G401 (cell line): ENCODE measurements at places on chromosomes 6 and 20. TPM values are rescaled to one million over a fixed set of nuclear protein-coding genes. Genes with fewer than 3 reads are reported as not detected.

Gene UNC5CL
- total RNA-seq: 0.71 TPM in 1 of 2 replicates, not detected in the other

Gene CCM2L
- total RNA-seq: 40.7 and 52.6 TPM in 2 replicates

Gene VWA7
- 0.78 and 1.7 TPM in 2 replicates for total RNA-seq

Gene GMNN
- total RNA-seq: 61.0 and 102 TPM in 2 replicates

- DNase-seq: no peak
These were observed 491.4 kb downstream of the LMBRD1 start for GRCh38 chr6:69305456-69305855.

DNA sequence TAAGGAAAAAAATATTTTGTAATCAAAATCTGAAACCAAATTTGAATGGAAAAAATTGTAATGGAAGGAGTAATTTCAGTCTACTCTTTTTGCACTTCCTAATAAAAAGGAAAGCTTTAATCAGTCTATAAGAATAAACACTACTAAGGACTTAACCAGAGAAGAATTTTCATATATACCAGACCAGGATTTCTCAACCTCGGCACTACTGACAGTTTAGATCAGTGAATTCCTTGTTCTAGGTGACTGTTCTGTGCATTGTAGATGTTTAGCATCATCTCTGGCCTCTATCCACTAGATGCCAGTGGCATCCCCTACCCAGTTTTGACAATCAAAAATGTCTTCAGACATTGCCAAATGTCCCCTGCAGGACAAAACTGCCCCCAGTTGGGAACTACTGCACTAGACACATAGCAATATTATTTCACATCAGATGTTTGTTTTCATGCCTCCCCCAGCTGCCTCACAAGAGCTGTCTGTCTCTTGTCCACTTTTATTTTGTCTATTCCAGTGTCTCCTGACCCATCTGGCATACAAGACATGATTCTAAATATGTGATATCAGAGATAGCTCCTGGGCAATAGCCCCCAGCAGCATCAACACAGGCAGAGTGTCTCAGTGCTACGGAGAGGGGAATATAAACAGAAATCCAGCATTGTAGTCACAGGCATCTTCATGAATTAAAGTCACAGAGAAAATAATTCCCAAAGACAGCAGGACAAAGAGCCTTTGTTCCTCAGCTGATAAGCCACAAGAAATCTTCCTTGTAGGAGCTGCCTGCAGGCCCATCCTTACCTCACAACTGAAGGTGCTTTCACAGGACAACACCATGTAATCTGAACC is 27.0 kb downstream of the DNAAF9 start:
- DNase-seq: no peak

- DNase-seq: no peak
These were observed 155.0 kb upstream of the SULF2 start for GRCh38 chr20:47940101-47940813.

Gene CST4
- not detected in 2 replicates for total RNA-seq

DNA sequence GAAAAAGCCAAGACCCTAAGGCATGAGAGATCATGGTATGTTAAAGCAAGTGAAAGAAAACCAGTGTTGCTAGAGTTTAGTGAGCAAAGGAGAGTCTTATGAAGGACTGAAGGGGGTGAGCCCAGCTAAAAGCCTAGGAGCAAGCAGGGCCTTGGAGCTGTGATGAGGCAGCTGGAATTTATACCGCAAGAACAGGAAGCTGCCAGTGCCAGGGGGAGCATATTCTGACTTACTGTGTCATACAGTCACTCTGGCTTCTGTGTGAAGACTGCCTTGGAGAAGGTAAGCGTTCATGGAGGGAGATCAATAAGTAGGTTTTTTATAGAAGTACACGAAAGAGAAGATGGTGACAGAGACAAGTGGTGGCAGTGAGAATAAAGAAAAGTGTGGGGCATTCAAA is 308.9 kb upstream of the THEMIS start:
- DNase-seq: no peak

GRCh38 chr20:40188319-40188718 is 500.7 kb downstream of the MAFB start:
- no peak for DNase-seq

Gene APCDD1L
- total RNA-seq: not detected in 2 replicates
